Activated CD4-positive, alpha-beta T cell treated with anti-CD3 and anti-CD28 coated beads, Interleukin-2, amount 50 U/mL, for 24 hours (primary cell): ENCODE measurements at places on chromosomes 6 and 20.

- DNase-seq: no peak
These were observed 215.8 kb downstream of the EYA4 start for GRCh38 chr6:133456944-133457343.

GRCh38 chr20:47059536-47059935, 164.9 kb downstream of the EYA2 start:
- DNase-seq: no peak

- no peak for DNase-seq
These were observed 34.2 kb upstream of the TBXT start for GRCh38 chr6:166201878-166202277.

- DNase-seq: no peak
These were observed 46.7 kb downstream of the MAP1LC3A start for GRCh38 chr20:34604980-34605788.

GRCh38 chr20:39452583-39453340, 490.6 kb downstream of the DHX35 start:
- no peak for DNase-seq

GRCh38 chr20:51190783-51191180, 167.9 kb upstream of the KCNG1 start:
- no peak for DNase-seq

- DNase-seq: no peak
These were observed 578 bp downstream of the RGL2 start for GRCh38 chr6:33297956-33298772.

GRCh38 chr20:61587036-61587435, 335.0 kb downstream of the CDH4 start:
- no peak for DNase-seq

DNA sequence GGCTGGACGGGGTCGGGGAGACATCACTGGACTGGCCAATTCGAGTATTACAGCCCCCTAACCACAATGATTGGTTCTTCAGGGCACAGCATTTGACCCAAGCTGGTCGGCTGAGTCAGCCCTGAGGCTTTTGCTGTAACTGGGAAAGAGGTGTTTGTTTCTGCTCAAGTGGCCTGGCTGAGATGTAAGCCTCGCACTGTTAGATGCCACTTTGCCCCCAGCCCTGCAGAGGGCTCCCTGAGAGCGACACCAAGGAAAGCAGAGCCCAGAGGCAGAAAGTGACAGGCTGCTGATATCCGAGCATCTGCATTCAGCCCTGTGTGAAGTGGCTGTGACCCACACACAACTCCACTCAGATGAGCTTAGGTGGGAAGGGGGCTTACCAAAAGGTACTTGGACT, 19.4 kb downstream of the ERGIC3 start:
- no peak for DNase-seq

DNA sequence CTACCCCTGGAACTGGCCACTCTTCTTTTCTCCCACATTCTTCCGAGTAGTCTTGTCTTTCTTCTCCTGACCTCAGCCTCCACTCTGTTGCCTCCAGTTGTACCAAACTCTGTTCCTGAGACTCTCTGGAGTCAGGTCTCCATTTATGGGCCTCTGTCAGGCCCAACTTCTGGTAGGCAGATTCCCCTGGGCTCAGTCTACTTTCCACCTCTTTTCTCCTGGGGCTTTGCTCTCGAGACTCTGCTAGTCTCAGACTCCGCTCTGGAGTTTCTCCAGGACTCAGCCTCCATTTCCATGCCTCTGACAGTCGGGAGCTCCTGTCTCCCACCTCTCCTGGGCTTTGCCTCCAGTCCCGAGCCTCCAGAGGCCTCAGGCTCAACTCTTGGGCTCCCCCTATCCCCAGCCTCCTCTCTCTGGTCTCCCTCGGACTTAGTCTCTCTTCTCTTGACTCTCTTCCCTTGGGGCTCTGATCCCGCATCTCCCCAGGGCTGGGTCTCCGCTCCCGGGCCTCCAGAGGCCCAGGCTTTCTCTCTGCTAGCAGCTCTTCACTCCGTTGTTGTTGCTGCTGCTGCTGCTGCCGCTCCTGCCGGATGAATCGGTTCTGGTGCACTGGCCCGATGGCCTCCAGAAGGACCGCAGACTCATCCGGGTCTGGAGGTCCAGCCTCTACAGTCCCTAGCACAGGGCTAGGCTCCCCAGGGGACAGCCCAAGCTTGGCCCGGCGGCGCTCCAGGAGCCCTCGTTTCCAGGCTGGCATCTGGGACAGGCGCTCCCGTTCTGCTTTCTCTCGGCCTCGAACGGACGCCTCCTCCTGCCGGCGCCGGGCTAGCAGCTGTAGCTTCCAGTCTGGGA, 1.1 kb downstream of the PPP1R18 start:
- DNase-seq: no peak

DNA sequence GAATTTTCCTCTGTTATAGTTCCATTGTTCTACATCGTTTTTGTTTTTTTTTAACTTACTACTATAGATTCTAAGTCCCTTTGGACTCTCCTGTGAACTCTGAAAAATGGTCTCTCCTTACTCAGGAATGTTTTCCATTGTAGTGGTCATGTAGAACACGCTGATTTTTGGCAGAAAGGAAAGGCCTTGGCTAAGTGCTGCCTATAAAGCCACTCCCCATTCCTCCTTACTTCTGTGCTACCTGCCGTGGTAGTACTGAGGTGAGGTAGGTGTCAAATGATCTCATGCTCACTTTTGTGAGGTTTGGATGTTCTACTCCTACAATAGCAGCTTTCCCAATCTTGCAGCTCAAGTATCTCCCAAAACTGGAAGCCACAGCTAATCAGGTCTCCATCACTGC, 270.7 kb downstream of the SLC35F1 start:
- DNase-seq: no peak

DNA sequence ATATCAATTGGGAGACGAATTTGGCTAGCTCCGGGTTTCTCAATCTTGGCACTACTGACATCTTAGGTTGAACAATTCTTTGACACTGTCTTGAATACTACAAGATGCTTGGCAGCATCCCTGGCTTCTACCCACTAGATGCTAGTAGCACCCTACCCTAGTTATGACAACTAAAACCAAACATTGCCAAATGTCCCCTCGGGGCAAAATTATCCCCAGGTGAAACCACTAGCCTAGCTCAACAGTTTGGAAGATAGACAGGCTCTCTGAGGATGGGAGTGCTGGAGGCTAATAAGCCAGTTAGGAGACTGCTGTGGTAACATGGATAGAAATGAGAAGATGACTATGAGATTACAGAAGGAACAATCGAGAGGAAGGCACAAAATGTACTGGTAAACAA, 20.9 kb downstream of the CCNC start:
- DNase-seq: no peak

GRCh38 chr6:169198885-169199284, 54.8 kb downstream of the THBS2 start:
- DNase-seq: no peak

DNA sequence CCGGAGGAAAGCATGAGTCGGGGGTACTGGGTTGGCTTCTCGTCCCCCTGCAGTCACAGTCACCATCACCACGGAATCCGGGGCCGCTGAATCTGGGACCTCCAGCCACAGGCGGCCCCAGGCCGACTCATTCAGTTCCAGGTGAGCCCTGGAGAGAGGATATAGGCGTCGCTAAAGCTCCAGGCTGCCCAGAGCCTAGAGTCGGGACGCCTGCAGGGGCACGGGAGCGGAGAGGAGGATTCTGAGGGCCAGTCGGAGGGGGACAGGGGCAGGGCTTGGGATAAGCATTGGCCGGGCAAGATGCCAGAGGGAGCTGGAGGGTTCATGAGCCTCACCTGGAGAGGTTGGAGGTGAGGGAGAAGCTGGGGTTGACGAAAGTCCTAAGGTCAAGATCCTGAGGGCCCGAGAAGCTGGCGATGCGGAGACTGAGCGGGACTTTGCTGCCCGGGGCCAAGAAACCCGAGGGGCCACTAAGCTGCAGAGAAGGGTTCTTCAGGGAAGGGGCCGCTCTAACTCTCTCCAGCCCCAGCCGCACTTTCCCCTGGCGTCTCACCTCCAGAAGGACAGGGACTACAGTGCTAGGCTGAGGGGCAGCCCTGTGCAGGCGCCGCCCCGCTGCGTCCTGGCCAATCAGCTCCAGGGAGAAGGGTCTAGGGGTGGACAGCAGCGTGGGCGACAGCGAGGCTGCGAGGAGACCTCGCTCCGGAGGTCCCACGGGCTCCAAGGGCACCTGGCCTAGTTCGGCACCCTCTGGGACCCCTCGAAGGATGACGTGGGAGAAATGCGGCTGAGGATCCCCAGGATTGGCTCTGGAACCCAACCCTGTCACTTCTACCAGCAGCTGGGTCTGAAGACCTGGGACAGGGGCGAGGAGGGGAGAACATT, 3.7 kb downstream of the SAPCD1 start:
- no peak for DNase-seq

DNA sequence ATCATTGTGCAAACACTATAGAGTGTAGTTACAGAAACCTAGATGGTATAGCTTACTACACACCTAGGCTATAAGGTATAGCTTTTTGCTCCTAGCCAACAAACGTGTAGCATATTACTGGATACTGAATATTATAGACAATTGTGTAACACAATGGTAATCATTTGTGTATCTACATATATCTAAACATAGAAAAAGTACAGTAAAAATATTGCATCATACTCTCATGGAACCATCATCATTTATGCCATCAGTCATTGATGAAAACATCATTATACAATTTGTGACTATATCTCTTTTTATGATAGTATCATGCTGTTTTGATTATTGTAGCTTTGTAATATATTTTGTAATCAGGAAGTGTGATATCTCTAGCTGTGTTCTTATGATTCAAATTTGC, 21.0 kb upstream of the HCRTR2 start:
- no peak for DNase-seq

DNA sequence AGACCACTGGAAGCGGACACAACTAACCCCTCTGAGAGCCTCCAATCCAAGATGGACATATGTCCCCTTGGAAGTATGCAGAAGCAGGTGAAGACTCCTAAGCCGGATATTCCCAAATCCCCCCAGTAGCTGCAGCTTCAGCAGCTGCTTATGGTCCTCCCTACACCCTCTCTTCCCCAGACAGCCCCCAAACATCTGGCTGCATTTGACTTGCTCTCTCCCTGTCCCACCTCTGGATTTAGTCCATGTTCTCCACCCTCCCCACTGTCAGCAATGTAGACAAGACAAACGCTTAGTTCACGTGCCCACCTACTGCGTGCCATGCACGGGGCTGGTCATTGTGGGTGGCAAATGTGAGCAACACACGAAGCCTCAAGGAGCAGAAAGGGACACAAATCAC, 4.6 kb upstream of the ADAM33 start:
- DNase-seq: no peak

GRCh38 chr6:35677456-35677855, 11.3 kb downstream of the FKBP5 start:
- no peak for DNase-seq

DNA sequence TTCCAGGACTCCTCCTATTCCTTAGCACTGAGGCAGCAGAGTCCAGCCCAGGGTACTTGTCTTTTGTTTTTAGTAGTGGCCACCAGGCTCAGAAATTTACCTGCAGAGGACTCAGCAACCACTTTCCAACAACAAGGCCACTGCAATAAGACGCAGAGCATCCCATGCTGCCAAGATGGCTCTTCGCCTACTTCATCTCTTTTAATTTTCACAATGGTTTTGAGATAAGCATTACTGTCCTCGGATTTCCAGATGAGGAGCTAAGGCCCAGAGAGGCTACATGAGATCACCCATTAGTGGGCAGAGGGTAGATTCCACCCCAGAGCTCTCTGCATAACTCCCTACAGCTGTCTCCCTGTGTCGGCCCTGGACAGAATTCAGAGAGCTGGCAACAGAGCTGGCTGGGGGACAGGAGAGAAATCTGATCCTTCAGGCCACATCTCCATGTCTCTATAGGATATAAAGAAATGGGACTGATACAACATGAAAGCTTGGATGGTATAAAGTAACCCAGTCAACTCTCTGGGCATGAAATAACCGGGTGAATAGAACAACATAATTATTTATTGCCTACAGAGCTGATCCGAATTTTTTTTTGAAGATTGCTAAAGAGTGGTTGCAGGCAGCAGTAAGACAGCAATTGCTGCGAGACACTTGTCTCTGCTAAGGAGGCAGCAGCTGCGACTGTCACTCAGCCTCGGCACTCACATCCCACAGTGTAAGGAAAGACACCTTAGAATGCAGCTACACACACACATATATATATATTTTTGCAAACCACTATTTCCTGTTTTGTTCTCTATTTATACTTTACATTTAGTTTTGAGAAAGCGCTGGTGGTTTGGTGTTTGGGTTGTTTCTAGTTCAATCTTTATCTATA, 37.2 kb downstream of the SCML4 start:
- no peak for DNase-seq

- no peak for DNase-seq
These were observed 80.4 kb upstream of the SPTLC3 start for GRCh38 chr20:12928358-12928754.

DNA sequence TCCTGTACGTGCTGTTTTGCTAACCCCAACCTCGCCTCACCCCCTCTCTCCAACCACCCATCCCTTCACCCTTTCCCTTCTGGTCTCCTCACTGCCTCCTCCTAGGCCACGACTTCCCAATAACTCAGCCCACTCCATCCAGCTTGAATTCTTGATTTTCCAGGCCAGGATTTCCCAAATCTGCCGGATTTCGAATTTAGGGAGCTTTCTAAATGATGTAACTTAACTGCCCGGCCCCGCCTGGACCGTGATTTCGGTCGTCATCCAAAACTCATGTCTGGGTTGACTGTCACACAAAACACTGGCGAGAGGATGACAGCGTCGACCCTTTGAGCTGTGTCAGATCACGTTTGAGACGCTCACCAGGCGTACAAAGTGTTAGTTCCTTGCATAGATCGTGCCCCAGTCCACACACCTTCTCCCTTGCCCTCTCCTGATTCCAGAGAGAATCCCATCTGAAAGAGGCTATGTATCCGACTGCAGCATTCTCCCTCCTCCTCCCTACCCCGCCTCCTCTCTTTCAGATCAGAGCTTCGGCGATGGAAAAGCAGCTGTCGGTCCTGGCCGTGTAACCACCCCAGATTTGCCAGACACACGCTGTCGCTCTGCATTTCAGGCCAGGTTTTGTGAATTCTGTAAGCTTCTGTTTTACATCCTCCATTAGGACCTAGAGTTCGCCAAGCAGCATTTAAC, 168.2 kb downstream of the GPX5 start:
- no peak for DNase-seq

DNA sequence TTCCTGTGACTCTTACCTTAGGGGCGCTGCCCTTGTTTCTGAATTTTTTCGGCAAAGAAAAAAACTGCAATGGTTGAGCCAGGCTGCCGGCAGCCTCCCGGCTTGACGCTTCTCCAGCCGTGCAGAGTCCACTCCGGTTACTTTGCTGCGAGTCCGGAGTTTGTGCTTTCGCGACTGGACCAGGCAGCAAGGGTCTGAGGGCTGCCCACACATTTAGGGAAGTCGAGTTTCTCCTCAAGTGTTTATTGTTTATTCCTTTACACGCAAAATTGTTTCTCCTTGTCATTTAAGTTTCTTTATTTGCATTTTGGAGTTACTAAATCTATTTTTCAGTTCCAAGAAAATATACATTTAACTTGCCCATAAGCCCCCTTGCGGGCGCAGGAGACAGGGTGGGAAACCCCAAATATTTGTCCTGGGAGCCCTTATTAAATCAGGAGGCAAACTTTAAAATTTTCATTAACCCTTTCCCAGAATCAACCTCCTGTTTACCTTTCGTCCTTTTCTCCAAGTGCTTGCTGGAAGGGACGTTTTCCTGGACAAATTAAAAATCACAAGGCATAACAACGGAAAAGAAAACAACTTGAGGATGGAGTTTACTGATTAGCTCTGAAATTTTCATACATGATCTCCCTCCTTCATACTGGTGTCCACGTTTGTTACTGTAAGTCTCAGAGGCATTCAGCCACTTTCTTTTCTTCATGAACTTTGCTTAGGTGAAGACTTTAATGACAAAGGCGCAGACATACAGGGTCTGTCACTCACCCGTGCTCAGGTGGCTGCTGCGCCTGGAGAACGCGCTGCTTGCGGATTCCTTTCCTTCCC, 1.7 kb upstream of the PDE10A start:
- DNase-seq: no peak

GRCh38 chr6:72873433-72873832, 251.6 kb downstream of the KCNQ5 start:
- no peak for DNase-seq
